ENCODE measurements at places on chromosomes 6 and 20.

- DNase-seq = no peak
Measured at GRCh38 chr6:52994031-52994838, 849 bp downstream of the GSTA4 start.

- no peak for DNase-seq
Measured at GRCh38 chr20:474581-474980, 12.2 kb upstream of the TBC1D20 start.

- DNase-seq = no peak
Measured at GRCh38 chr6:158061361-158061708, 79.7 kb downstream of the SYNJ2 start.

DNA sequence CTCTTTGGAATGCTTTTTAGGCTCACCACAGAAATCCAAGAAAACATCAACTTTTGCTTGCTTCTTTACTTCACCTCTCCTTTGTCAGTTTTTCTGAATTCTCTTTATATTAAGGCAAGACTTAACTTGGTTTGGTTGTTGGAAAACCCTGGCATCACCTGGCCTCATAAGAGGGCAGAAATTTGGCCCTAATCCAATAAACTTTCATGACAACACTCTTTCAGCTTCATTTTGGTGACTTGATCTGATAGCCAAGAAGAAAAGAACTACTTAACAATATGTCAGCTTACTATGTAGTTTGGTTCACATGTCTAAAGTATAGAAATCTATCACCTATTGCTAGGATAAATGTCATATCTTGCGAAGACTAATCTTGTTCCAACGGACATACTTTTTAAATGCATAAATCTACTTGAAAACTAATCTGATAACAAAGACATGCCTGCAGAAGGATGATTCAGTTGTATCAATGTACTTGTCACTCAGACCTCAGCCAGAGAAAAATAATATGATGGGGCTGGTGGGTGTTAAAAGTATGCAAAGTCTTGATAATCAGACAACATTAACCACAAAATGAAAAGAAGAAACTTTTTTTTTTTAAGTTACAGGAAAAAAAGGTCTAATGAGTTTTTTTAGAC lies 19.3 kb upstream of the HBS1L start:
- DNase-seq = no peak

GRCh38 chr20:52964131-52964530 lies 8.0 kb upstream of the TSHZ2 start:
- DNase-seq = no peak

DNA sequence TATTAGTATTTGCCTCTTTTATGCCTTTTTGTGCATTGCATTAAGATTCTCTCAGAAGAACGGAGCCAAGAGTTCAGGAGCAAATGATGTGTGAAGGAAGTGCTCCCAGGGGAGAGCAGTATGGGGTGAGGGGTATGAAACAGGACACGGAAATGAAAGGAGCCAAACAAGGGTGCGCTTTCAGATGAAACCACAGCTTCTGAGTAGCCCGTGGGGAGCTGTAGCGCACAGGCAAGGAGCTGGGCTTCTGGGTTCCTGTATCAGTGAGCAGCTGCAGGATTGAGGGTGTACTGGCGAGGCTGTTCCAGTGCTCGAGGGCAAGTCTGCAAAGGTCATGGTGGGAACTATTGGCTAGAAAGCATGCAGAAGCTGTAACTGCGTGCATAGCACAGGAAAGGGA lies 25.4 kb downstream of the ANKEF1 start:
- no peak for DNase-seq

- DNase-seq = no peak
Measured at GRCh38 chr6:53691667-53692133, 26.1 kb upstream of the KLHL31 start.

- DNase-seq = no peak
Measured at GRCh38 chr6:71446470-71446869, 157.9 kb downstream of the OGFRL1 start.

DNA sequence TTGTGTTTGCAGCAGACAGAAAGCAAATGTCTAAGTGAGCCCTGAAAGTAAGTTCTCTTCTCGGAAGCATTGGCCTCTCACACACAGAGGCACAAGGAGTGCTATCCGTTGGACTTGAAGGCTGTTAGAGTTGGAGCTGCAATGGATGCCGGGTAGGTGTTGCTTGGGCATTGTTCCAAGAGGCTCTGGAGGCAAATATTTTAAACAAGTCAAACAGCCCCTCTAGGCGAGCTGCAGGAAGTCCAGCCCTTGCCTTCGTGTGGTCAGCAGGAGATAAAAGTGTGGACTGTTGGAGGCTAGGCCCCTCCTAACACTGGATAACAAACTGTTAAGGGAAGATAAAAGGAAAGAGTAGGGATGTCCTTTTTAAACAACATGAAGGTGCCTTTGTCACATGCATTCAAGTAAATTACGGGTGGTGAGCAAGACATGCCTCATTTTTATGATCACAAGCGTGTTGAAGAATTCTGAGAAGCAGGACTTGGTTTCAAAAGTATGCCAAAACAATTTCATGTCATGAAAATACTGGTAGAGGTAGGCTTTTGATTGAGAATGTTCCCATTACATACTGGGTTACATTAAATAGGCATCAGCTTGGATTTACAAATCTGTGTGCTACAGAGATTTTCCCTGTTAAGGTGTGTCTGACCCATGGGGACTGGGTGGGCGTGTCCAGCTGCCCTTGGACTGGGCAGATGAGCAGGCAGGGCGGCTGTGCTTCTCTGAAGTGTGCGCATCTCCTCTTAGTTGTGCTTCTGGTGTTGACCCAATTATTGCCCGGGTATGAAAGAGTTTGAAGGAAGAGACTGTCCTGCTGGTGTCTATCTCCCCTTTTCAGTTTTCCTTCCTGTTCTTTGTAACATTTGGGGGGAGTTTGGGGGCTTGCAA lies 57.5 kb downstream of the RREB1 start:
- no peak for DNase-seq

DNA sequence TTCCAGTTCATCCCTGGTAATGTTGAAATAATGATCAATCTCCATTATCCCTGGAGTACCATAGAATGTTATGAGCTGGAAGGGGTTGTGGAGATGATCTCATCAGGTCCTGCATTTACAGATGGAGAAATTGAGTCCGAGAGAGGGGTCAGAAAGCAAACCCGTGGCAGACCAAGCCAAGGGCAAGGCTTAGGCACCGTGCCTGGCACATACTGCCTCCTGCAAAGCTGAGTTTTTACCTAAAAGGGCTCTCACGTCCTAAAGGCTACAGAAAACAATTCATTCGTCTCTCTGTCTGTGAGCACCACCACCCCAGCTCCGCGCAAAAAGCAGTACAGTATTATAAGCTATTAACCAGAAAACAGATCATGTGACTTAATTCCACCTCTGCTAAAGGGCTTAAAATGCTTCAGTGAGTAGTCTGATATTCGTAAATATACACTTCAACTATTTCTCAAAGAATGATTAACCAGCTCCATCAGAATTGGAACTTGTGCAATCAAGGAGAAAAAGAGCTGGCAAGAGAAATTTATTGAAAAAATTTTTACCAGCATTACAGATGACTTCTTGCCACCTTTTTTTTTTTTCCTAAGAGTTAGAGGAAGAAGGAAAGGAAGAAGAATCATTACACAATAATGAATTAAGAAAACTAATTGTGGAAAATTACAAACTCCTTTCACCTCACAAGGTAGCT lies 3.4 kb upstream of the PARD6B start:
- no peak for DNase-seq

DNA sequence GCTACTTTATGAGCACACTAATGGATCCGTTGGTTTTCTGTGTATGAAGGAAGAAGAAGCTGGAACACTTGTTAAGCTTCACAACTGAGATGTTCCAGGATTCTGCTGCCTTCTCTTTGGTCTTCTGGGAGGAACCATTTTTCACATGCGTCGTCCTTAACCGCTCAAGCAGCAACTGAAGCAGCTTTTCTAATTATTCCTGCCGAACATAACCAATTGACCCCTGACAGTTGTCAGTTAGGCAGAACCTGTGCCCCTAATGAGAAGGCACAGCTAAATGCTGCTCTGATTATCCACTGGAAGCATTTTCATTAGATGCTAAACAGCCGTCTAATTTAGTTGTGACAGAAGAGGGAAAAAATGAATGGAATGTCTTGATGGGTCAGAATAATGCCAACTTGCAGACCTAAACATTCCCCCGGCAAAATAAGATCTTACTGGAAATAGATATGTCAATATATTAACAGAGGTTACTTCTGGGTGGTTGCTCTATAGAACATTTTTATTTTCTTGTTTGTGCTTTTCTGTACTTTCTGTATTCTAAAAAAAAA lies 85.0 kb upstream of the SMLR1 start:
- DNase-seq = no peak

DNA sequence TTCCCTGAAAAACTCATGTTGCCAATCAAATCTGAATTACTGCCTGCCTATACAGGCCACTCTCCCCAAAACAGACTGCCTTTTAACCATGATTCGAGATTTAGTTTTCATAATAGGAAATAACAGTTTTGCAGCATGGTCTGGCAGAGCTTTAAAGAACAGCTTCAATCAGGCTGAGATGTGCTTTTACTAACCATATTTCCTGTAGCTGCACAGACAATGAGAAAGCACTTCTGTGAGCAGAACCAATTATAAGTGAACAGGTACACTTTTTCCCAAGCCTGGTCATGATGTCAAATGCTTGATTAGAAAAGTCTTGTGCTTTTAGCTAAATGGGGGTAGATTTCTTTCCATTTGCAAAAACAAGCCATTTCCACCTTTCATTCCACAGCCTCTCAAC lies 108.2 kb downstream of the THEMIS start:
- DNase-seq = no peak

- DNase-seq = no peak
Measured at GRCh38 chr20:48198929-48199451, 413.7 kb upstream of the SULF2 start.

DNA sequence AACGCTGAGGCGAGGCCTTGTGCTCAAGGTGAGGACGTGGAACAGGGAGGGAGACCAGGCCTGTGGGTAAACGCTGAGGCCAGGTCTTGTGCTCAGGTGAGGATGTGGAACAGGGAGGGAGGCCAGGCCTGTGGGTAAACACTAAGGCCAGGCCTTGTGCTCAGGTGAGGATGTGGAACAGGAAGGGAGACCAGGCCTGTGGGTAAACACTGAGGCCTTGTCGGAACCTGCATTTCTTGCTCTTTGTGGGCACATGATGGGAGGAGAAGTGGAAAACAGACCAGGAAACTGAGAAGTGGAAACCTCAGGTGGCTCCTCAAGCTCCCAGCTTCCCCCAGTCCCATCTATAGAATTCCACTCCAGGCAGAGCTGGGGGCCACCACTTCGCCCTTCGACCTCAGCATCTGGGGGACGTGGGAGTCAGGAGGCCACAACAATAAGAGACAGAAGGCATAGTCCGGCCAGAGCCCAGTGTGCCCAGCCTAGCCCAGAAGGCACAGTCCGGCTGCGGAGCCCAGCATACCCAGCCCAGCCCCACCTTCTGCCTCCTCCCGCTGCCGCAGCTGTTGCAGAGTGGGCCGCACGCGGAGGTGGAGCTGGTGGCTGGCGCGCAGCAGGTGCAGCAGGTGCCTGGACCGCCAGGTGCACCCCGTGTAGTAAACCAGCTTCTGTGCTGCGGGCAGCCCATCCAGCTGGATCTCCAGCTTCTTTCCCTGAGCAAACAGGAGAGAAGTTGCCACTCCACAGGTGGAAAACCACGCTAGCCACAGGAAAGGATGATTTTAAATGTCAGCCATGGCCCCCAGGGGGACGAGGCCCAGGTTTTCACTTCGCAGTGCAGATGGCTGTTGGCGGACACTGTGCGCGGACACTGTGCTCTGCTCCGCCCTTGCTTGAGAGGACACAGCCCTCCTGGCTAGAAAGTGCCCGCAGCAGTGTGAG lies 17.5 kb downstream of the FRMD1 start:
- DNase-seq = no peak

DNA sequence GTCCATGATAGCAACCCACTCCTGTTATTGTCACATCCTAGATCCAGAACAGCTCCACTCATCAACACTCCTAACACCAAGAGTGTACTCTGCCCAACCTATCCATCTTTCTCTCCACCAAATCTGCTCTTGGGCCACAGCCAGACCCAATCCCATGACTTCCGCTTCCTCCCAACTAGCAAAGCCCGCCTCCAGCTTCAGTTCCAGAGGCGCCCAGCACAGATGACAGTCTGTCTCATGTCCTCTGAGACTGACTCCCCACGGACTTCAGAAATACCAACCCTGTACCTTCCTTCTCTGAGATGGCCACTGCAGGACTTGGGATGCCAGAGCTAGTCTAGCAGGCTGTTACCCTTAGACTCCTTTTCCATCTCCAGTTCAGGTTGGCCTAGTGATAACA lies 48.6 kb downstream of the DTNBP1 start:
- DNase-seq = no peak

DNA sequence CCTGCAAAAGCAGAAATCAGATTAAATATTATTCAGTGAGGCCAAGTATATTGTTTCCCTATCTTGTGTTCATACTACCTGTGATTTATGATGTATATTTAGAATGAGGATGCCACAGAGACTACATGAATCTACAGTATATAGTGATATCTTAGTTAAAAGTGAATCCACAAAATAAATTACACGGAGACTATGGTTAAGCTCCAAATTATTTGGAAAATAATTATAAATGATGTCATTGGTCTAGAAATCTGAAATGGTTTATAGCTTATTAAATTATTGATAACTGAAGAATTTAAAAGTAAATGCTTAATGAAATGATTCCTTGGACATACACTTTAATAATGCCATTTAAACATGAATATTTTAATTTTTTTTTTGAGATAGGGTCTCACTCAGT lies 4.2 kb upstream of the USP45 start:
- DNase-seq = no peak

GRCh38 chr20:2693286-2694007 lies 867 bp downstream of the EBF4 start:
- no peak for DNase-seq

- no peak for DNase-seq
Measured at GRCh38 chr20:44405257-44405656, 49.8 kb downstream of the HNF4A start.

- no peak for DNase-seq
Measured at GRCh38 chr6:144919560-144919959, 634.4 kb downstream of the UTRN start.

DNA sequence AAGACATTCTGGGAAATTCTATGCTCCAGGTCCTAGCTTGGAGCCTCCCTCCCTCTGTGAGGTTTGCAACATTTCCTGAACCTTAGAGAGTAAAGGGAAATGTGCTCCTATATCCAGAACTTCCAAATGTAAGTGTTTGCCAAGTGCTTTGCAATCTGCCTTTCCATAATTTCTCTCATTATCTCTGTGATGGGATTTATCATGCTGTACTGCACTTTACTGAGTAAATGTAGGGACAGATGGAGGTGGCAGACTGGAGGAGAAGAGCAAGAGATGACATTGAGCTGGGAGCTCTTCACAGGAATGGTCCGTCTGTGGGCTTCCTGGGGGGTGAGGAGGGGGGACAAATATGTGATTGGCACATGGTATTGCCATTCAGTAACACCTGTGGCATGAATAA lies 184.3 kb downstream of the SOX4 start:
- no peak for DNase-seq

Data from activated T-helper 1 cell treated with anti-CD3 and anti-CD28 coated beads, Interleukin-2, amount 50 U/mL, for 16 hours (primary cell).